ENCODE measurements at places on chromosomes 3 and 15. TPM values are rescaled to one million over a fixed set of nuclear protein-coding genes. Genes with fewer than 3 reads are reported as not detected.

The CSPG4 gene
- total RNA-seq, result not detected

The LYSMD2 gene
- total RNA-seq, result 16.5 TPM

The SERINC4 gene
- 0.39 TPM for total RNA-seq

DNA sequence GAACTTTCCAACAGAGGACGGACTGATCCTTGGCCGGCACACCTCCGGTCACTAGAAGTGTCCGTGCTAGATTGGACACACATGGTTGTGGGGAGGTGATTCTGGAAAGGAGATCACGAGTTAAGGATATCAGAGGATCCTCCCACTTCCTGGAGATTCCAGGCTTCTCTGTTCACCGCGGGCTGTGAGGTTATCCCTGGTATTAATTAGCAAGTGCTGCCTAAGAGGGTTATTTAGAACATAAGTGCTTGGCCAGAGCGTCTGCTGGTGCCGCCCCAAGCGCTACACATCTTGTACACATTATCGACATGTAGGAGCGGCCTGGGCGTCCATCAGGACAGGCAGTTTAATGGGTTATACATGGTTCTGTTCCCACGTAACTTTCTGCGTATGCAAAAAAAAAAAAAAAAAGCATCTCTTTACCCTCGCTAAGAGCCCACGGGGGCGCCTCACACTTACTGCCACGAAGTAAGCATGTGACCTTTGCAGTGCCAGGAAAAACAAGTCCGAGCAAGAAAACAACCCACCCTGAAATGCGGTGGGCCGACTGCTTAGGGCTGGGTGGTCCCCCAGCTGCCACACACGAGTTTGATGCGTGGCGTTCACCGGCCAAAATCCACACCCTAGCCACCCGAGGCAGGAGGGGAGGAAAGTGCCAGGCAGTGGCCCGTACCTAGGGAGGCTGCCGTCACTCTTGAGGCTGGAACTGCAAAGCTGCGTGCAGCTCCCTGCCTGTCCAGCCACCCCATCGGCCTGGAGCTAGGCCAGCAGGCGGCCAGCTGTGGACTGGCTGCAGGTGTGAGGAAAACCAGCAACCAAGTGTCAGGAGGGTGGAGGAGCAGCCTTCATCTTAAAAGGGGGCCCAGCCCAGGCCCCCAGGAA, 78.0 kb downstream of the CPN2 start:
- DNase-seq, result no peak

DNA sequence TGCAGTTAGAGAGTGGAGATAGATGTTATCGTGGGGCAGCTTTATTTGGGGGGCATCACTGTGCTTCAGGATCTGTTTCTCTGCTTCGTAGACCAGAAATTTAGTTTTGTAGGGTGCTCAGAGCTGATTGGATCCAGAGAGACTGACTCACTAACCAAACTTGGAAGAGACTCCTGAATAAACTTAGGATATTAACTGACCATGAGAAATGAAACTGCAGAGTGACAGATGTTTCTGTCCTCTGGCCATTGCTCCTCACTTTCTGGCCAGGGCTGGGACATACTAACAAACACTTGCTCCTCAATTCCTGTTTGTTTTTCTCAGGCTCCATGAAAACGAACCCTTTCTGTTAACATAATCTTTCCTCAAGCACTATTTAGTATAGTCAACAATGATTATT, 4.3 kb downstream of the ZNF592 start:
- no peak for DNase-seq

DNA sequence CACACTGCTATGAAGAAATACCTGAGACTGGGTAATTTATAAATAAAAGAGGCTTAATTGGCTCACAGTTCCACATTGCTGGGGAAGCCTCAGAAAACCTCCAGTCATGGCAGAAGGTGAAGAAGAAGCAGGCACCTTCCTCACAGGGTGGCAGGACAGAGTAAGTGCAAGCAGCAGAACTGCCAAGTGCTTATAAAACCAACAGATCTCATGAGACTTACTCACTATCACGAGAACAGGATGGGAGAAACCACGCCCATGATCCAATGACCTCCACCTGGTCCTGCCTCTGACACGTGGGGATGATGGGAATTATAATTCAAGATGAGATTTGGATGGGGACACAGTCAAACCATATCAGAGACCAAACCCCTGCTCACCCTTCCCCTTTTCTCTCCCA, 75.0 kb downstream of the TRIM69 start:
- no peak for DNase-seq

GRCh38 chr3:174857301-174857700, 1.8 kb upstream of the NAALADL2 start:
- DNase-seq, result no peak

DNA sequence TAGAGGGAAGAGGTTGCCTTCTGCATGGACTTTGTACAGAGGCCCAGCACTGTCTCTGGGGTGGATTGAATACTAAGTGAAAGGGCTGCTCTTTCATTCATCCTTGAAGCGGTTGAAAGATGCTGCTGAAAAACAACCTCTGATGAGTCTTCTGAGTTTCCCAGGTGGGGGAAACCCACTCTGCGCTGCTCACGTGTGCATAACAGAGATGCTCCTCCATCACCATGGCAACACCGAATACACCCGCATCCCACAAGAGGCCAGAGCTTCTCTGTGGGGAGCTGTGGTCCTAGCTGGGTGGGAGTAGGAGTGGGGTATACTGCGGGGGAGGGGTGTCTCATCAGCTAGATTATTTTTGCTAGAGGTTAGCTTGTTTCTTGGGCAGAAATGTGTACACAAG, 6.1 kb upstream of the SYN2 start:
- no peak for DNase-seq
